Activated naive CD8-positive, alpha-beta T cell treated with anti-CD3 and anti-CD28 coated beads, Interleukin-2, amount 50 U/mL, for 16 hours (primary cell): ENCODE measurements at places on chromosomes 12 and 14.

- DNase-seq, result no peak
Measured at GRCh38 chr14:94728950-94729349, 41.0 kb downstream of the GSC start.

DNA sequence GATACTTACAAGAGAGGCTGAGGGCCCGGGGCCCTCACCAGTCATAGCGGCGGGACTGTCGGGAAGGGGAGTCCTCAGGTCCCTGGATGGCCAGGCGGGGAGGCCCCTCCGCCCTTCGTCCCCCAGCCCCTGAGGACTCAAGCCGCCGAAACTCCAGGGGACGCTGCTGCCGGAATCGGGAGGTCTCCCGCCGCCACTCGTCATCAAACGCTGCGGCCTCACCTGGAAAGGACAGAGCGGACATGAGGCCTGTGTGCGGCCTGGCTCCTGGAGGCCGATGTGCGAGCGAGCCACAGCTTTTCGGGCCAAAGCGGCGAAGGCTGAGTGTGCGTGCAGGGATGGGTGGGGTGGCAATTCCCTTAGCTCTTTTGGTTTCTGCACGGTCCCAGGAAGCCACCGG is 4.2 kb downstream of the MLF2 start:
- DNase-seq, result no peak

DNA sequence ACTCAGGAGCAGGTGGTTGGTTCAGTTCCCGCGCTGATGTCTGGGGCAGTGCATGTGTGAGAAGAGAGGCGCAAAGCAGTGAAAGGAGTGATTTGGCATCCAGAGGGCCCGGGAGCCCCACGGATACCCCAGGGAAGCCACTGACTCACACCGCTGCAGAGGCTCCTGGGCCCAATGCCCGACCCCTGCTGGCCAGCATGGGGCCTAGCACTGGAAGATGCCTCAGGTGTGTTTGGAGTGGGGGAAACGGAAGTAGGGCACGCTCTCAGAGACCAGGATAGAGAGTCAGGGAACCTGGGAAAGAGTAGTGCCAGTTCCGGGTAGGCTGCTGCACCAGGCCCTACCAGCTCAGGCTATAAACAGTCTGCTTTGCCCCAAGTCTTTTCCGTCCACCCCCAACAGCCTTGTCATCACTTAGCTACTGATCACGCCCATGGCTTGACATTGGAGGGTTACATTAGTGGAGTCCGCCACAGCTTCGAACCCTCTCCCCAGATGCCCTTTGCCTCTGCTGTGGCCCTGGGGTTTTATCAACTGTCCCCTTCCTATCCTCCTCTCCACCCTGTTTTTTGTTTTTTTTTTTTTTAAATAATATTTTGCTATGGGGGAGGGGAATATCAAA is 9.5 kb upstream of the CSAD start:
- no peak for DNase-seq

DNA sequence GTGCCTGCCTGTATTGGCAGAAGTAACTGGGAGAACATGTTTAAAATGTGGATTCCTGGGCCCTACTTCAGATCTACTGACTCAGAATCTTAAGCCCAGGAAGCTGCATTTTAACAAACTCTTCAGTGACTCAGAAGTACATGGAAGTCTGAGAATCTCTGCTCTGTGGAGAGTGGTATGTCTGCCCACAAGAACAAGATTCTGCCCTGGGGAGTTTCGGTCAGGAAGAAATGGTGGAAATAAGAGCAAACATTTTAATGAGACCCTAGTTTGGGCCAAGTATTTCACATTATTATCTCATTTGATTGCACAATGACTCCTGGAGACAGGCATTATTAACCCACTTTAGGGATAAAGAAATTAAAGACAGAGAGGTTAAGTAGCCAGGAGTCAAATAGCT is 8.2 kb downstream of the ALDH1L2 start:
- no peak for DNase-seq

- DNase-seq, result peak; percentile 51
Measured at GRCh38 chr14:103871596-103872480, 24.5 kb upstream of the PPP1R13B start.

GRCh38 chr14:80133457-80133856 is 77.8 kb downstream of the DIO2 start:
- DNase-seq, result no peak

GRCh38 chr12:105704787-105705186 is 374.3 kb downstream of the C12orf75 start:
- no peak for DNase-seq

DNA sequence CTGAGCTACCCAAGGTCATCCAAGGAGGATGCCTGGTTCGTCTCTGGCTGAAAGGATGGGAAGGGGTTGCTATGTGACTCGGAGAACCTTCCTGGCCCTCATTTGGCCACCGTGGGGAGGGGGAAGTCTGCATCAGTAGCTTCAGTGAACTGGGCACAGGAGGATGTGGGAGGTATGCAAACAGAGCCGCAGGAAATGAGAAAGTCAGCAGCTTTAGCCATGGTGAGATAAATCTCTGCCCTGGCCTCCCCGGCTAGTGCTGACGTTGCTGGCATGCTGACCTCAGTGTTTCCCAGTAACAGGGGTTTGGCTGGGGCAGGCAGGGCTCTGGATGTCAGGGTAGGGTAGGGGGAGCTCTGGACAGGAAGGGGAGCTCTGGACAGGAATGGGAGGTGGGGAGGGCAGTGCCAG is 2.3 kb upstream of the CEBPE start:
- no peak for DNase-seq

GRCh38 chr14:50823762-50824636 is 7.0 kb downstream of the NIN start:
- DNase-seq, result no peak

DNA sequence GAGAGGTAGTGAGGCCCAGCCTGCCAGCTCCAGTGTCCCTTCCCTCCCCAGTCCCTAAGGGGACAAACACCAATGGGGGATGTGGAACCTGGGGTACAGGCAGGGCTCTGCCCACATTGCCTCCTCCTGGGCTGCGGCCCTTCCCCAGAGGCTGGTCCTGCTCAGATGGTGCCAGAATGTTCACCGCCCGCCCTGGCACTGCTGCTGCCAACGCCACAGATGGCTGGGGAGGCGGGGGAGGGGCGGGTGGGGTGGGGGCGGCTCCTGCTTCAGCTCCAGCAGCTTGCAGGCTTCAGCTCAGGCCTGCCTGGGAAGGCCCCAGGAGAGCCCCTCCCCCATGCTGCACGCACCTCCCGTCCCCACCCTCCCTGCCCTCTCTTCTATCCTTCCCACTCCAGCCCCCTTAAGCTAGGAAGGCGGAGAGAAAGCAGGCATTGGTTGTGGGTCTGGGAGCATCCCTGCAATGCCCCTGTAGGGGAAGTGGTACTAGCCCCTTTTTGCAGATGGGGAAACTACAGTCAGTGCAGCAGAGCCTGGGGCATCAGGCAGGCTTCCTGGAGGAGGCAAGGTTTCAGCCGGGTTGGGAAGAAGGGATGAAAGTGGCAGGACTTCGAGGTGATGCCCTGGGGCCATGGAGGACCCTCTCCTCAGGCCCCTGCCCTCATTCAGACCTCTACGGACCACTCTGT is 2.0 kb upstream of the BEGAIN start:
- DNase-seq, result no peak

DNA sequence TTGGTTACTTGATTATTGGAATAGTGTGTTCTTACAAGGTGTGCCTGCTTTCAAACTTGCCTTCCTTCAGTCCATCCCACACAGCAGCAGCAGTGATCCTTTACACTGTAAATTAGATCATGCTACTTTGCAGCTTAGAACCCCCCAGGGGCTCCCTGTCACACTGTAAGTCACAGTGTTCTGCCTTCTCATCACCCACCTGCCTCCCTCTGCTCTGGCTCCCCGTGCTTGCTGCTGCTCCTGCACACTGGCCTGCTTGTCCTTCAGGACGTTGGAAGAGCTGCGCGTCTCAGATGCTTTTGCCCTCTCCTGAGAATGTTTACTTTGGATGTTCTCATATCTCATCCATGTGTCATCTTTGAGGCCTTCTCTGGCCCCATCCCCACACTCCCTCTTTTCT is 27.3 kb downstream of the ZC3H14 start:
- no peak for DNase-seq

DNA sequence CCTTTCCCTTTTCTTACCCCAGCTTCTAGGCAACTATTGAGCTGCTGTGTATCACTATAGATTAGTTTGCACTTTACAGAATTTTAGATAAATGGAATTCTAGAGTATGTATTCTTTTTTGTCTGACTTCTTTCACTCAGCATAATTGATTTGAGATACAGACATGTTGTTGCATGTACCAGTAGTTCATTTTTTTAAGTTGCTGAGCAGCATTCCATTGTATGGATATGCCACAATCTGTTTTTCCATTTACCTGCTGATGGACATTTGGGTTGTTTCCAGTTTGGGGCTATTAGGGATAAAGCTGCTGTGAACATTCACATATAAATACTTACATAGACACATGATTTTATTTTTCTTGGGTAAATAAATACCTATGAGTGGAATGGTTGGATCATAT is 135.7 kb downstream of the IGF1 start:
- no peak for DNase-seq

- no peak for DNase-seq
Measured at GRCh38 chr12:1605129-1606020, 11.0 kb upstream of the FBXL14 start.

DNA sequence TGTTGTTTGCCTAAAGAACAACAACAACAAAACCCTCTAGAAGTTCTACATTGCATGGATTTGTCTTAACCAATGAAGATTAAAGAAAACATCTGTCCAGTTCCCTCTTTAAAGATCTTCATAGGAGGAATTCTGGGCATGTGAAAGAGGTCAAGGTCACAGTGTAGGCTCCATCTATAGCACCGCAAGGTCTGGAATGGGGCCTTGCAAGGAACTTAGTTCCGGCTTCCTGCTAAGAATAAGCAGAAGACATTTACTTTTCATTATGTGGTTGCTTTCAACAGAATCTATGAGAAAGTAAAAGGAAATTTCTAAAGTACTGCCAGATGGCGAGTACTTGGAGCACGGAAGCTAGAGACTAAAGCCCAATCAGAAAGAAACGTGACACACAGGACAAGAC is 57.2 kb upstream of the GNPNAT1 start:
- no peak for DNase-seq

DNA sequence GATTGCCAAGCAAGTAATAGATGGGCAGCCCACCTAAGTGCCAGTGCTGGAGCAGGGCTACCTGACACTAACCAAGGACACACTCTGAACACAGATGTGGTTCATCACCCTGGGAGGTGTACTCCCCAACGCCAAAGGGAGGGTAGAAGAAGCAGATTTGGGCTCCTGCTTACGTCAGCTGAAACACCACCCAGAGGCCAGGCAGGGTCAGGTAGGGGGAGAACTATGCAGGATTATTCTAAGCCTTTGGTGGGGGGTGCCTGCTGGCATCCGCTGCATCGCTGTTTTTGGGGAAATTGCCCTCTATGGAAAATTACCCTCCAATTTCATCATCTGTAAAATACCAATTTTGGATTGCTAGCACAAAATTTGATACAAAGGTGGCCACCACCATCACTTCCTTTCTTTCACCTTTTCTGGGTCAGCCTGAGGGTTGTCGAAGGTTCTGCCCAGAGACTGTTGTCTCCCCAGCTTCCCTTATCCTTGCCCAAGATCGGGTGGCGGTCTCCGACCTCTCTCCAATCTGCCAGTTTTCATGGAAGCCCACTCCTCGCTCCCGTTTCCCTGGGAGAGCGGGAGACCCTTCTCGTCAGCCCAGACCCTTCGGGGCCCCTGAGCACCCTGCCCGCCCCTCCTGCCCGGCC is 535 bp downstream of the BIN2 start:
- DNase-seq, result no peak

- DNase-seq, result peak; percentile 74
Measured at GRCh38 chr12:6335451-6336078, 6.3 kb downstream of the TNFRSF1A start.

DNA sequence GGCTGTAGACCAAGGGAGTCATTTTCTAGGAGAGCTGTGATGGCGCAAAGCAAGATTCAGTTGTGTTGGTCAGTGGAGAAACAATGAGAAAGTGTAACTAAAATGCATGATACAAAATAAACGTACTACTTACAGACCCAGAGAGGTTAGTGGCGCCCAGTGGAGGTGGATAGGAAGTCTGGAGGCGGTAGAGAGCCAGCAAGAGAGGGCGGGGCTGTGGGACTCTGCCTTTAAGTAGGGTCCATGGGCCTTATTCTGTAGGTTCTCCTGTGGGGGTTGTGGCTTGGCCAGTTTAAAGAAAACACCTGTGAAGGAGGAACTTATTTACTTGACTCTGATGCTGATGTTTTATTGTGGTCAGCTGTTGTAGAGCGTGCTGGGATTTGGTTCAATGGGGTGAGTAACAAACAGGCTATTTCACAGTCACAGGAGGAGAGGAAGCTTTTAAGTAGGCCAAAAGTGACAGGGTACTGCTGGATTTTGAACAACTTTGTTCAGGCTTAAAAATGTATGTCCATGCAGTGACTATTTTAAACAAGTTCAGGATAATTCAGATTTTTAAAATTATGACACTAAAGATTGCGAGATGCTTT is 1097.7 kb downstream of the TMTC2 start:
- no peak for DNase-seq

GRCh38 chr12:52924764-52925716 is 20.2 kb upstream of the KRT8 start:
- no peak for DNase-seq

DNA sequence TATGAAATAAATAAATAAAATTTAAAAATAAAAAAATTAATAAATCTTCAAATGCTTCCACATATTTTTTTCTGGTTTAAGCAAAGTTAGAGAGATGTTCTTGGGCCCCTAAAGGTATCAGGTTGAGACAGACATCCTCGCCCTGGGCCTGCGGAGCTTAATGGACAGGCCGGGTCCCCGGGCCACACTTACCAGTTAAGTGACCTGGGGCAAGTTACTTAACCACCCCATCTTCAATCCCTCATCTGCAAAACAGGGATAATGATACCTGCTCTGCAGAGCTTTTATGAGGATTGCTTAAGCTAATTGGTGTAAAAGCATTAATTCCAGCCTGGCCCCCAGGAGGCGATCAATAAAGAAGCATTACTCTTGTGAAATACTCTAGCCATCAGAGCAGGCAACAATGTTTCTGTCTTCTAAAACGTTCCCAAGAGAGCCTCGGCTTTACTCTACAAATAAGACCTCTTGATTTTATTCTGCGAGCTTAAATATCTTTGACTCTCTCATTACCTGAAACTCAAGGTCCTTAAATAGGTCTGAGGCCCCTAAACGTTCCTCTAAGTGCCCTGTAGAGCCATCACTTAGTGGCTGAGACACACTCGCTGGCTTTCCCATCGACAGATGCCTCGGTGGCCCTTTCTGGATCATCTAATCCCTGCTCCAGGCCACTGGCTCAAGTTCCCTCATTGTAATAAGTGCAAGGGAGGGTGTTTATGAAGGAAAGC is 81.1 kb upstream of the DIO3 start:
- no peak for DNase-seq

- no peak for DNase-seq
Measured at GRCh38 chr12:16349131-16349460, 1.7 kb downstream of the MGST1 start.

GRCh38 chr12:96225994-96226399 is 31.8 kb downstream of the ELK3 start:
- DNase-seq, result no peak
